Parietal lobe (tissue), 2 donors: ENCODE measurements at places on chromosomes 13 and 19. TPM values are rescaled to one million over a fixed set of nuclear protein-coding genes. Genes with fewer than 3 reads are reported as not detected.

Gene B3GNT3
- total RNA-seq = not detected

Gene ANKLE1
- total RNA-seq = 1.3 TPM

Gene ATP8B3
- total RNA-seq = under 0.01 TPM

Gene CEACAM21
- total RNA-seq = 1.3 TPM

Gene NUMBL
- 39.8 TPM for total RNA-seq

Gene ACP7
- total RNA-seq = not detected
